Pulmonary artery endothelial cell (primary cell): ENCODE measurements at places on chromosomes 6 and 20. TPM values are rescaled to one million over a fixed set of nuclear protein-coding genes. Genes with fewer than 3 reads are reported as not detected.

DNA sequence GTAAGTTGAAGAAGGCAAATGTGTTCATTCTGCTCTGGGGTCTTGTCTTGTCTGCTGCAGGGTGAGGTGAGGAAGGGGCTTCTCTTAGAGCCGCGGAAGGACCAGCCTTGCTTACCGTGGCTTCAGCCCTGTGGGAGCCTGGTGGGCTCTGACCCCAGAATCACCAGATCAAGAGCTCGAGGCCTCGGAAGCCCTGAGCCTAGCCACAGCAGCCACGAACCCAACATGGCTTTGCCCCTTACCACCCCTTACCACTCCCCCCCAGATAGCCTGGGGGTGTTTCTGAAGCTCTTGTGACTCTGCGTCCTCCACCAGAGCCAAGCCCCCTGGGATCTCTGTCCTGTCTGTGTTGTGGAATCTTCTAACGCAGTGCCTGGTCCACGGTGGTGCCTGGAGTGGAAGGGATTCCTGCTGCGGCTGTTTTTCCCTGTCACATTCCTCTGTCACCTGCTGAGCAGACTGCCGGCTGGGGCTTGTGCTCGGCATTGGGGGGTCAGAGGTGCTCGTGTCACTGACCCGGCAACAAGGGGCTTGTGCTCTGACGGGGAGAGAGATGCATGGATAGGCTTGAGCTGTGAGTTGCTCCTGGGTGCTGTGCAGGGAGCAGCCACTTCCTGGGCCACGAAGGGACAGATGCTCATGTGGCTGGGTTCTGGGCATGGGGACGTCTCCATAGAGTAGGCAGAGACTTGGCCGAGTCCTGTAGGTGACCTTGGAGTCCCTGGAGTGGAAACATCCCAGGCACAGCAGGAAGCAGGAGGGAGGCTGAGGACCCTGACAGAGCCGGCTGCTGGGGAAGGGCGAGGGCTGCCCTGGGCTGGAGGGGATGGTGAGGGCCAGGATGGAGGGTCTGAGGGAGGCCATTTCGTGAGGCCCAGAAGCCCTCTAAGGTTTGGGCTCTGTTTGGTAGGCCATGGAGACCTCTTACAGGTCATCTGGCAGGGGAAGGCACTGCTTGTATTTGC, 316.0 kb downstream of the QKI start:
- no peak for DNase-seq

- no peak for DNase-seq
Observed at GRCh38 chr20:19975901-19976300, 41.3 kb upstream of the NAA20 start.

GRCh38 chr20:9269280-9269971, 200.5 kb downstream of the PLCB4 start:
- DNase-seq: no peak

- no peak for DNase-seq
Observed at GRCh38 chr6:17361013-17361412, 32.4 kb upstream of the CAP2 start.

- no peak for DNase-seq
Observed at GRCh38 chr6:79330704-79331103, 96.2 kb upstream of the HMGN3 start.

GRCh38 chr20:24984961-24985640, 7.5 kb downstream of the APMAP start:
- DNase-seq: no peak

HTR1E gene
- total RNA-seq: not detected in 2 replicates

ZNF334 gene
- under 0.01 and 1.3 TPM in 2 replicates for total RNA-seq

COL20A1 gene
- total RNA-seq: not detected in 2 replicates

NNAT gene
- total RNA-seq: not detected in 2 replicates
